Stimulated activated CD4-positive, alpha-beta T cell treated with anti-CD3 and anti-CD28 coated beads, Interleukin-1b, Interleukin-23, amount 100 ng/mL, for 1 hour (primary cell): ENCODE measurements at places on chromosomes 16 and 17.

DNA sequence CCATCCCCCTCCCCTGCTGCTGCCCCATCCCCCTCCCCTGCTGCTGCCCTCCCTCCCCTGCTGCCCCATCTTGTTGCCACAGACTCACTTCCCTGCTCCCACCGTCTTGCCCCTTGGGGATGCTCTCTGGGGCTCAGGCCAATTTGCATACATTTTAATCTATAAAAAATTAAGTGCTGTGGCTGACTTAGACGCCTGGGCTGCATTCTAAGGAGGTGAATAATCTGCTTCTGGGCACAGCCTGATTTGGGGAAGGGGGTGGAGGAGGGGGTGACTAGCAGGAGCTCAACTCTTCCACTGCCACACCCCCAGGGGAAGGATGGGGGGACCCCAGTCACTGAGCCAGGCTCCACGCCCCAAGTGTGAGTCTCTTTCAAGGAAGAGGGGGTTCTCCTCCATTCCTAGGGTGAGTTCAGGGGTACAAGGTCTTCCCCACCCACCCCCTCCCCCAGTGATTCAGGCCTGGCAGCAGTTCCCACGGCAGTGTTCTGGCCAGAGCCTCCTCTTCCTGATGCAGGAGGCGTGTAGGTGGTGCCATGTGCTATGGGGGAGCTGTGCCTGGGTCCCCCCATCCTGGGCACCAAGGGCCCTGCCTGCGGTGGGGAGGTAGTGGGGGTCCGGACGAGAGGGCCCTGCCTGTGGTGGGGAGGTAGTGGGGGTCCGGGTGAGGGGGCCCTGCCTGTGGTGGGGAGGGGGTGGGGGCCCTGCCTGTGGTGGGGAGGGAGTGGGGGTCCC lies 5.0 kb downstream of the DPH1 start:
- DNase-seq, result no peak

DNA sequence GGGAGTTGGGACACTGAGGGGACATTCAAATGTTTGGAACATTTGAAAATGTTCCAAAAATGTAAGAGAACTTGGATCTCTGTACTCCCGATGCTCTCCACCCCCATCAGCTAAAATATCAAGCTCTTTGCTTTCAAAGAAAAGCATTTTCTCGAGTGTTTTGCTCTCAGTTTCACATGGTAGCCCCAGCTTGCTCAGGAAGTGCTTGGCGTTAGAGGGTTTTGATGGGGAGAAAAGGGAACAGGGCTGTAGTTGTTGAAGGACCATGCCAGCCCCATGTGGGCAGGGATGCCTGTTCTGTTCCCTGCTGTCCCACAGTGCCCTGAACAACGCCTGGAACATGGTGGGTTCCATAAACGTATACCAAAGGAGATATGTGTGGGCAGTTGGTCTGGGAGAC lies 37.0 kb downstream of the RAI1 start:
- no peak for DNase-seq

DNA sequence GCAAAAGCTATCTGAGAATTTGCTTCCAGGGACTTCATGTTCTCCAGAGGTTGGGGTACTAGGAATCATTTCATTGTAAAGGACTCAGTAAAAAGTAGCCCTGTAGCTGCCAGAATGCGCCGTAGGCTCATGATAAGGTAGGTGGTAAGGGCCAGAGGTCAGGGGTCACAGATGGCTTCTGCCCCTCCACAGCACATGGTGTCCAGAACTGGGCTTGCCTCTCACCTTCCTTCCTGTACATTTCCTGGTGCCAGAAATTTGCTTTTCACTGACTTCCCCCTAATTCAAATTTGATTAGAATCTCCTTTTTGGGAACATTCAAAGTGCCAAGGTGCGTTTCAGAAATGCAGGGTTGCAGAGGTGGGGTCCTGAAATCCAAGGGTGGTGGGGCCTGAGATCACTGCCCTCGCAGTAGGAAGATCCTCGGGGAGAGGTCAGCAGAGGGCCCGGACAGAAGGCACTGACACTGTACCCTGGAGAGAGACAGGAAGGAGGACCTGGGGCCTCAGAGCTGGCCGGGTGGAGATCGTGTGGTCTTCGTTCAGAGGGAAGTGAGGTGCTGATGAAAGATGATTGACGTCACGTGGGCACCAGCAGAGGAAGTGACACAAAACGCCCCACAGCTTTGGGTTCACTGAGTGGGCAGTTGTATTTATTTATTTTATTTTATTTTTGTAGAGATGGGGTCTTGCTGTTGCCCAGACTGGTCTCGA lies 25.5 kb upstream of the METRNL start:
- DNase-seq, result no peak

DNA sequence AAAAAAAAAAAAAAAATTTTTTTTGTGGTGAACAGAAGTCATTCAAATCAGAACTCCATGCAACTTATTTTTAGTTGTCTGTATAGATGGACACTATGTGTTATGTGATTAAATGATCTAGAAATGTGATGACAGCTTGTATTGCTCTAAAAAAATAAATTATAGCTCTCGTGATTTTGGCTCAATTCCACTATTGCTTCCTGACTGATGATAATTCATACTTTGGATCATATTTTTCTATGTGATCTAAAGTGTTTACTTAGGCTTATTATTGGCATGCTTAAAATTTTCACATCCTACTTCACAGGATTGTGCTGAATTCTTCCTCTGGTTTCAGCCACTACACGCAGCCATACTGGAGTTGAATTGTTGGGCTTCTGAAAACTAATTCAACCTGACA lies 76.8 kb downstream of the RPGRIP1L start:
- no peak for DNase-seq

- no peak for DNase-seq
These were observed 423.2 kb upstream of the C16orf82 start for GRCh38 chr16:26643519-26643918.

- no peak for DNase-seq
These were observed 9.2 kb downstream of the GRIN2A start for GRCh38 chr16:10172848-10173655.

GRCh38 chr16:67173808-67174705 lies 3.7 kb downstream of the NOL3 start:
- peak; percentile 29 for DNase-seq

DNA sequence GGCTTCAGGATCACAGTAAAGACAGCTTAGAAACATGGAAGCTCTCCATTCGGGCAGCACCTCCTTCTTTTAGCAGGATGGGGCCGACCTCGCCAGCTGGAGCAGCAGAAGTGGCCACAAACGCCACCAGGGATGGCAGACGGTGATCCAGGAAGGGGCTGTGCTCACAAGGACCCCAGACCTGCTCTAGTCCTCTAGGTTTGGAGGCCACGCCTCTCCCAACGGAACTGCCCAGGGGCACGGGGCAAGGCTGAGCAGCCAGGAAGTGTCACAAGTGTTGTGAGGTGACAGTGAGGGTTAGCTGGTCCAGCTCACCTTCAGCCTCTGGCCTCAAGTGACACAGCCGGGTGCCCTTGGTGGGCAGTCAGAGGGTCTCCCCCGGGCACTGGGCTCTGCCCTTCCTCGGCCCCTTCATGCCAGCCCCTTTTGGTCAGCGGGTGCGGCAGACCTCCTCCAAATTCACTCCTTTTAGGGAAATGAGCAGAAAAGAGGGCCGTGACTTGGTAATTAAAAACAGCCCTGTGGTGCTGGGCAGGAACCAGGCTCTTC lies 20.4 kb downstream of the CEP295NL start:
- DNase-seq, result no peak

GRCh38 chr16:63216696-63217423 lies 1180.6 kb upstream of the CDH8 start:
- DNase-seq, result no peak

DNA sequence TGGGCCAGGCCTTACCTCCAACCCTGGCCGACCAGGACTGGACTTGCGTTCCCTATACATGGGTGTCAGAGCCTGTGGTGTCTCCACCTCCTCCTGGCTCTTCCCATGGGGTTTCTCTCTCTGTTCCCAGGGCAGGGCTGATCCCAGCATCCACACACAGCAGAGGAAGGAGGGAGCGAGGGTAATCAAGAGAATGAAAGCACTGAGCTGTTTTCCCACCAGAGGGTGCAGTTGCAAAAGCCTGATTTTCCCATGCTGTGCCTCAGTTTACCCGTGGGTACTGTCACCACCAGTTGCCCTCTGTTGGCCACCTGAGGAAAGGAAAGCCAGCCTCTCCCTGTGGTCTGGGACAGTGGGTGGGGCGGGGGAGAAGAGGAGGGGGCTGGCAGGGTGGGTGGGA lies 249.7 kb upstream of the GSE1 start:
- DNase-seq, result no peak
